H7 (cell line): ENCODE measurements at places on chromosomes 4 and X. TPM values are rescaled to one million over a fixed set of nuclear protein-coding genes. Genes with fewer than 3 reads are reported as not detected.

DNA sequence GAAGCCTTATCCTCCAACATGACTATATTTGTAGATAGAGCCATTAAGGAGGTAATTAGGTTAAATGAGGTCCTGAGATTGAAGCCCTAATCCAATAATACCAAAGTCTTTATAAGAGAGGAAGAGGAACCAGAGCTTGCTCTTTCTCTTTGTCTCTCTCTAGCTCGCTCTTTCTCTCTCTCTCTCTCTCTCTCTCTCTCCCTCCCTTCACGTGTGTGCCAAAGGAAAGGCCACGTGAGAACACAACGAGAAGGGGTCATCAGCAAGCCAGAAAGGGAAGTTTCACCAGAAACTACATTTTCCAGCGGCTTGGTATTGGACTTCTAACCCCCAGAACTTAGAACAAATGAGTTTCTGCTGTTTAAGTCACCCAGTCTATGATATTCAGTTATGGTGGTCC is 1540.5 kb downstream of the C4orf33 start:
- DNase-seq = no peak

GRCh38 chrX:71178908-71179307 is 34.3 kb downstream of the NLGN3 start:
- DNase-seq = peak; percentile 59

DNA sequence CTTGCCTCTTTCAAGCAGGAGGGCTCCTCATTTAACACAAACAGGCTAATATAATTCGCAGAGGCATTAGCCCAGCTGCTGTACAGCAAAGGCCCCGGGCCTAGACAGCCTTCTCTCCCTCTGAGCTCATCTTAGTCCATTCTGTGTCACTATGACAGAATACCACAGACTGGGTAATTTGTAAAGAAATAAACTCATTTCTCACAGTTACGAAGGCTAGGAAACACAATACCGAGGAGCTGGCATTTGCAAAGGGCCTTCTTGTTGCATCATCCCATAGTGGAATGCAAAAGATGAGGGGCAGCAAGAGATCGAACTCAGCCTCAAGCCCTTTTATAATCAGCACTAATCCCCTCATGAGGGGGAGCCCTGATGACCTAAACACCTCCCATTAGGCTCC is 48.5 kb downstream of the TSPAN5 start:
- no peak for DNase-seq

DNA sequence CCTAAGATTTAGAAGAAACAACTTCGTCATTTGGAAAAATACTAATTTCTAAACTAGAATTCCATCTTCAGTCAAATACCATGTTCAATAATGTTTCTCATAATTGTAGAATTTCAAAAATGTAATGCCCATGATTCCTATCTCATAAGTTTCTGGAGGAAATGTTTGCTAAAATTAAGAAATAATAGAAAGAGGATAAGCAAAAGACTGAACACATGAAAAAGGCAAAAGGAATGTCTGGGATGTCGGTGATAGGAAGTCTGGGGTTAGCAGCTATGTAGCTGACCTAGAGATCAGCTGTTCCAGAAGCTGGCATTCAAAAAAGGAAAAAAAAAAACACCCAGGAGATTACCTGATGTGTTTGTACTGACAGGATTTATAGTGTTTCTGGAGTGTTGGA is 18.9 kb upstream of the PCDH10 start:
- no peak for DNase-seq

GRCh38 chr4:52015366-52015765 is 4.8 kb downstream of the LRRC66 start:
- DNase-seq = peak; percentile 32

The PNMA6A gene
- total RNA-seq = 7.5 and 9.8 TPM in 2 replicates

The LRPAP1 gene
- 57.9 and 101 TPM in 2 replicates for total RNA-seq
